ENCODE measurements at places on chromosomes 4 and X.
A peak's percentile ranks its signal among the peaks of the same experiment; 100 is the strongest.

DNA sequence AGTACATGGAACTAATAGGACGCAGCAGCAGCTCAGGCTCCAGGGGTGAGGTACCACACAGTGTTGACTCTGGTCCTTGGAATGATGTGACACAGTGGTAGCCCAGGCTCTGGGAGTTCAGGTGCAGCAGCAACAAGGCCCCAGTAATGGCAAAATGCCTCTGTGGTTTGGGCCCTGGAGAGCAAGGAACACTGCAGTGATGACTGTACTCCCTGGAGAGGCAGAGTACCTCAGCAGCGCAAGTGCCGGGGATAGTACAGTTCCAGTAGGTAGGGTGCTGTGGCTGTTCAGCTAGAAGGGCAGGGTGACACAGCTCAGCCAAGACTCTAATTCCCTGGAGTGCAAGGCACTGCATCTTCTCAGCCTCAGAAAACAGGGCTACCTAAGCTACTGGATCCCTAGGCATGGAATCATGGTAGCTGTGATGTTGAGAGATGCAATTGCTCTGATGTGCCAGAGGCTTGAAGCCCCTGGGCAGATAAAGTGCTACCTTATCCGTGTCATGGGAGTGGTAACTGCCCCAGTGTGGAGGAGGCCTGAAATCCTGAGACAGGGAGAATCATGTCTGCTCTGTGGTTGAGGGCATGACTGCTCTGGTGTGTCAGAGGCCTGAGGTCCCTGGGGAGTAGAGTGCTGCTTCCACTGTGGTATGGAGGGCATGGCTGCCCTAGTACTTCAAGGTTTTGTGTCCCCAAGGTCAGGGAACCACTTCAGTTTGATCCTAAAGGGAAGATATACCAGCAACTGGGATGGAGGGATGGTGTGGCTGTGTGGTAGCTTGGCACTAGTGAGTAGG is 55.2 kb downstream of the AREG start:
- DNase-seq: no peak

DNA sequence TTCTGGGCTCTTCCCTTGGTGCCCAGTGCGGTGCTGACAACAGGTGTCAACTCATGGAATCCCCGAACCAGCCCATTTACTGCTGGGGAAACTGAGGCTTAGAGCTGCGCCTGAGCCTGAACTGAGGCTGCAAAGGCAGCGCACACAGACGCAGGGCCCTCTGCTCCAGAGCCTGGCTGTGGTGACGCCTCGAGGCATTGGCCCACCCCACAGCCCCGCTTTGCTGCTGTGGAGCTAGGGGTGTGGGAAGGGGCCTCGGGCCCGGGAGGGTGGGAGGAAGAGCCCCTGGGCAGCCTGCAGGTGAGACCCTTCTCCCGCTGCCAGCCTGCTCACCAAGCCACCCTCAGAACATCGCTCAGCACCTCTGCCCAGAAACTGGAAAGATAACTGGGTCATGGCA is 97.4 kb upstream of the LRPAP1 start:
- DNase-seq: no peak

DNA sequence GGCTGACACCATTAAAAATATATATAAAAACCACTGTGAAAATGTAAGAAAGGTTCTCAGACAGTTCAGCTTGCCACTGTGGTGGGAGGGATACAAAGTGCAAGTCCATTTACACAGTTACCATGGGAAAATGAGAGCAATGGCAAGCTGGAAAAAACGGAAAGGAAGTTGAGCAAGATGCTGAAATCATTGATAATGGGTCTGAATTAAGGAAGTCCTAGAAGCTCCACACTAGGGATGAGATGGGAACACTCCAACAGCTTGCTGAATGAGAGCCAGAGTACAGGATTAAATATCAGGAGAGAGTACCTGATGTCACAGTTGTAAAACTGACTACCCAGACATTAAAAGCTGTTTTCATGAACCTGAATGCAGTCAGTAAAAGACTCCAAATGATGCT is 218.6 kb downstream of the PRDM5 start:
- DNase-seq: no peak

GRCh38 chr4:8422327-8422726 is 18.2 kb downstream of the ACOX3 start:
- DNase-seq: no peak

DNA sequence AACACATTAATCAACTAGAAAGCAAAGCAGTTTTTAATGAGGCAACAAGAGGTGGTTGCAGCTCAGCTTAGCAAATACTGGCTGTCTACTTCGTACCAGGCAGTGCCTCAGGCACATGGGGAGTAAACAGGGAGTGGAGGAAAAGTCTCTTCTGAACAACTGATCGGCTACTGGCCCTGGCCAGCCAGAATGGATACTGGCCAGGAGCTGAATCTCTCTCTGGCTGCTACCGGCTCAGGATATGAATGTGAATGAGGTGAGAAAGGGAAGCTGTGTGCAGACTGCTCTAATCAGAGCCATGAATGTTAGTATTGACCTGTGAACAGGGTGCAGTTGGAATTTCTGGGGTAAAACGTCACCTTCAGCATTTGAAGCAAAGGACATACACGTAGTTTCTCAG is 77.3 kb downstream of the STK32B start:
- DNase-seq: no peak

DNA sequence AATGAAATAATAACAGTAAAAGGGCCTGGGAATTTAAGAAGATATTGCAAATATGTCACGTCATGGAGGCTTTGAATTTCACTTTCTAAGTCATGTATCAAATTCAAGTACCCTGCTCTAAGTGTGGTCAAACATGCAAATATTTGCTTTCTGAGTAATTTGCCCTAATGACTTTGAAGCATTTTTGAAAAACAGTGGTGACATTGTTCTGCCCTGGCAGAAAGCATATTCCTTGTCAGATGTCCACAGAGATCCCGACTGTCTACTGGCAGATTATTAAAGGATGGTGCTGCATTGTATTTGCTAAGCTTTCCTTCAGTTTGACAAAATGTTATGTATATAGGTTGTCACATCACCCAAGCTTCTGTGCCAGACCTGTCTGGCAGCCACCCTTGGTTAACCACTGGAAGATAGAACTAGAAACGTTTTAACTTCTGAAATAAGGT is 92.5 kb downstream of the ANK2 start:
- peak; percentile 46 for DNase-seq

GRCh38 chr4:1809754-1810502 is 16.8 kb downstream of the FGFR3 start:
- peak; percentile 20 for DNase-seq

DNA sequence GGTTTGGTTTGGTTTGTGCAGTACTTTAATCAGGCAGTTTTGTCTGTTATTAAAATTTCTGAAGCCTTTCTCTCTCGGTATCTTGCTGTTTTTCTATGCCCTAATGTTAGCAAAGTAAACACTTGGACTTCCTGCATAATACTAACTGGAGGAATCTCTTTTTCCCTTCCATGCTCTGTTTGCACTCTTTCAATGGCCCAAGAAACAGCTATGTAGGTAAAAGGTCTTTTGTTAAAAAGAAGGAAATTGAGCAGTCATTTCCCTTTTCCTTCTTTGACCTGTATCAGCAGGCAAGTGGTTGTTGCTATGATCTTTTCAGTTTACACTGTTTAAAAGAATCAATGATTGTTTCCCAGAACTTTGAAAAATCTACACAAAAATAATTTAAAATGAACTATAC is 82.7 kb downstream of the CCSER1 start:
- no peak for DNase-seq

DNA sequence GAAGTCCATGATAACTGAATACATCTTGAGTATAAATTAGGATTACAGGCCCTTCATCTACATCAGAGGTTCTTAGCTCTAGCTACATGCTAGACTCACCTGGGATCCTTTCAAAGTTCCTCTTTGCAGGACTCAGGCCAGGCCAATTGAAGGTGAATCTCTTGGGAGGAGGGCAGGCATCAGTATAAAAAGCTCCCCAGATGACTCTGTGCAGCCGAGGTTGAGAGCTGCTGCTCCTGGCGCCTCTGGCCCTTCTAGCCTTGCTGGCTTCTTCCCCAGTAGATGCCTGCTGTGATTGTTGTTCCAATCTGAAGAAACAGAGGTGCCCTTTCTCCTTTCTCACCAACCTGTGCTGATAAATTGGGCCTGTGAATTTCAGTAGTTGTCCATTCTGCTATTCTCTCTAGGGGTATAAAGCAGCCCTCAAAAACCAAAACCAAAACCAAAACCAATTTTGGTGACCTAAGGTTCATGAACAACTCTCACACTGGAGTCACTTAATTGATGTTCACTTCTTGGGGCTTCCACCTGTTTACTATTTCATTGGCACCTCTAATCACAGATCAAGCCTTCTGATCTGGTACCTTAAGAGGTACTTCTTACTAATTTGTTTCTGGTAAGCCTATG is 78.7 kb downstream of the SUPT20HL2 start:
- no peak for DNase-seq

GRCh38 chrX:96684339-96685209 is at the start of gene DIAPH2:
DIAPH2 (plus strand) TSS chrX:96684842.
- DNase-seq: no peak

DNA sequence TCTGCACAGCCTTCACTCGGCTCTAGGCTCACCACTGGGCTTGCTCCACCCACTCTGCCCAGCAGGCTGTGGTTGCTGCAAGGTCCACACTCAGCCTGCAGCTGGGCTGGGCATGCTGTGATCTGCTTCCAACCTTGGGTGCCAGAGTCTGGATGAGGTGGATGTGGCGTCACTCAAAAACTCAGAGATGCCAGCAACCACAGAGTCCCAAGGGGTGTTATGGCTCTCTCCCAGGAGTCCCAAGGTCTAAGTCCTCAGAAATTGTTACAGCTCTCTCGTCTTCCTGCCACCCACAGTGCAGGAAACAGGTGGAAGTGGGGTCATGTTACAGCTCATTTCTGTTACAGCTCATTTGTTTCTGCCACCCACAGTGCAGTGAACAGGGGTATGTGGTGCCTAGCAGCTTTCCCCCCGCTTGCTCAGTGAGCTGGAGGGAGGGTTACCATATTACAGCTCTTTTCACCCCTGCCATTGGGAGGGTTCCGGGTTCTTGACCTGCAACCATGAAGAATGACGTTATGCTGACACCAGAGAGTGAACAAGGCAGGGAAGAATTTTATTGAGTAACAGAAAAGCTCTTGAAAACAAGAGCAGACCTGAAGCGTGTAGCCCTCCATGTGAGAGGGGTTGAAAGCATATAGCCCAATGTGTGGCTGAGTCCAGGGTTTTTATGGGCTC is 893.9 kb downstream of the PCDH7 start:
- DNase-seq: peak; percentile 62

- no peak for DNase-seq
Measured at GRCh38 chrX:109770780-109771179, 37.7 kb upstream of the ACSL4 start.

- DNase-seq: no peak
Measured at GRCh38 chr4:19675172-19675811, 576.4 kb upstream of the SLIT2 start.

- DNase-seq: no peak
Measured at GRCh38 chr4:73646117-73646516, 25.9 kb upstream of the RASSF6 start.

GRCh38 chr4:147940171-147940570 is 208.3 kb downstream of the ARHGAP10 start:
- no peak for DNase-seq

DNA sequence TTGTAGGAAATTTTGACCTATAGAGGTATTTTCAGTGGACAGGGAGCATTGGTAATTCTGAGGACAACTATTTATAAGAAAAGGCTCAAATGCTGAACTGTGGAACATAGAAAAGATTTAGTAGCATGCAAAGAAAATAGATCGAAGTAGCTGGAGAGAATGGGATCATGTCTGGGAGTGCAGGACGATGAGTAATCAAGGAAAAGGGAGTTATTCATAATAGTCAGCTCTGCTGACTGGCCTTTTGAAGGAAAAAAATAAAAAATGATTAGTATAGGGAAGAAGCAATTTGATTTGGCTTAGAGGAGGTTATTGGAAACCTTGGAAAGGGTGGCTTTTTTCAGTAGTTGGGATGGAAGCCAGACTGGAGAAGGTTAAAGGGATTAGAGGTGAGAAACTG is 22.9 kb upstream of the ANK2 start:
- DNase-seq: no peak

DNA sequence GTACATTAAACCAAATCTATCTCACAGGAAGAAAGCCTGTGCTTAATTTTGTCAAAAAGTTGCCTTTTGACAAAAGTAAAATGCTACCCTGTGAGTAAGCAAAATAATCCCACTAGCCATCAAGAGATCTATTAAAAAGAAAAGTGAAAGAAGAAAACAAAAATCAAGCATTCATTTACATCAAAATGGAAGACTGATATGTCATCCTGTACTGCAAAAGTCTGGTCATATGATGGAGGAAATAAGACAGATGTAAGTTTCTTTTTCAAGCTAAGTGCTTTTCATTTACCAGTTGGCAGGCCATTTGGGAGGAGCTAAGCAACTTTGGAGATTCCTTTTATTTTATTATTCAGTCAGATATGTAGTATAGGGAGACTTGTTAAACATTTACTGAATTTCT is 387.4 kb downstream of the SPOCK3 start:
- DNase-seq: no peak

GRCh38 chrX:54695231-54695630 is 102.8 kb downstream of the ITIH6 start:
- DNase-seq: peak; percentile 33

DNA sequence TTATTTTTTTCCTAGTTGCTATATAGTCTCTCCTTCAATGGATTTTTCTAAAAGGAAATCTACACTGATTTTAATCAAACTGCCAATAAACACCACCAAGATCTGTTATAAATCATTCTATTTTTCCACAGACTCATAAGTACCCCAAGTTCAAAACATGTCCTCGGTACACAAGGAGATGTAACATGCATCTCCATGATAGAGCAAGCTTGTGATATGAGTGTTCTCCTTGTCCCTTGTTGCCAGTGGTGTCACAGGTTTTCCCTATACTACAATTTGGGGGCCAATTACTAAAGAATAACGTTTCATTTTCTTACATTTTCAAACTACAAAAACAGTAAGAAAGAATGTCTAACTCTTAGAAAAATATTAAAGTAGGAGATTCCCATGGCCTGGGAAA is 491 bp downstream of the ARHGEF6 start:
- DNase-seq: no peak

- no peak for DNase-seq
Measured at GRCh38 chrX:3026074-3026815, 15.0 kb upstream of the ARSF start.

- no peak for DNase-seq
Measured at GRCh38 chrX:138908577-138908976, 197.1 kb upstream of the FGF13 start.

DNA sequence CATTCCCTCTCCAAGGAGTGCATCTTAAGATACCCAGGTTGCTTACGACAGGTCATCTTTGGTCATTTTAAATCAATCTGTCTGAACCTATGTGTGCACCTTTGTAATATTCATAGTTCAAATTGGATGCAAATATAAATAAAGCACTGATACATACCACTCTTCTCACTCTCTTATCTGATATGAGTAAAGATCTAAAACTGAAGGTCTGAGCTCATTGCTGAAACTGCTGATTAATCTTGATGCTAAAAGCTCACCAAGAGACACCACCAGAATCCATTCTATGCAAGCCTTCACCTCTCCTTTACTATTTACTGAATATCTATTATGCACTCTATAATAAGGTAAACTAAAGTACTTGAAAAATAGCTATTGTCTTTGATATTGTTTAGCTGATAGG is 16.6 kb downstream of the HSD17B13 start:
- no peak for DNase-seq

Data from SHP77 (cell line).